ENCODE measurements at places on chromosomes 13 and 19.

- no peaks in the 10 kb centered on the region for H3K4me1 ChIP-seq
- DNase-seq, result no peak
- H3K36me3 ChIP-seq, result no peaks in the 10 kb centered on the region
- H3K27me3 ChIP-seq, result no peaks in the 10 kb centered on the region
- no peak overlapping the region for H3K4me3 ChIP-seq
Observed at GRCh38 chr13:33806470-33807248, 11.3 kb upstream of the RFC3 start.

GRCh38 chr19:18992696-18993095 is 40.6 kb downstream of the SUGP2 start:
- no peaks in the 10 kb centered on the region for H3K4me1 ChIP-seq
- no peaks in the 10 kb centered on the region for H3K36me3 ChIP-seq
- H3K27me3 ChIP-seq, result no peaks in the 10 kb centered on the region
- no peak overlapping the region for H3K4me3 ChIP-seq
- H3K27ac ChIP-seq, result no peak overlapping the region
- no peak for DNase-seq

- no peaks in the 10 kb centered on the region for H3K27me3 ChIP-seq
- DNase-seq, result no peak
- no peak overlapping the region for H3K4me3 ChIP-seq
- no peaks in the 10 kb centered on the region for H3K36me3 ChIP-seq
- H3K27ac ChIP-seq, result no peak overlapping the region
- no peaks in the 10 kb centered on the region for H3K4me1 ChIP-seq
Observed at GRCh38 chr13:93775507-93776108, 549.0 kb downstream of the GPC6 start.

- H3K27me3 ChIP-seq, result no peaks in the 10 kb centered on the region
- H3K4me3 ChIP-seq, result no peak overlapping the region
- no peaks in the 10 kb centered on the region for H3K36me3 ChIP-seq
Observed at GRCh38 chr19:40503320-40503695, 36.5 kb downstream of the SPTBN4 start.

- peaks cover 7% of the 10 kb centered on the region for H3K4me1 ChIP-seq
- H3K36me3 ChIP-seq, result no peaks in the 10 kb centered on the region
- no peak for DNase-seq
- H3K4me3 ChIP-seq, result peak overlapping the region; percentile 69
- H3K27me3 ChIP-seq, result no peaks in the 10 kb centered on the region
Observed at GRCh38 chr13:94550062-94550738, 45.8 kb downstream of the TGDS start.

- peak overlapping the region; percentile 9 for H3K27ac ChIP-seq
- no peaks in the 10 kb centered on the region for H3K27me3 ChIP-seq
- H3K36me3 ChIP-seq, result no peaks in the 10 kb centered on the region
- DNase-seq, result no peak
Observed at GRCh38 chr13:110298505-110299282, 8.3 kb downstream of the COL4A1 start.

DNA sequence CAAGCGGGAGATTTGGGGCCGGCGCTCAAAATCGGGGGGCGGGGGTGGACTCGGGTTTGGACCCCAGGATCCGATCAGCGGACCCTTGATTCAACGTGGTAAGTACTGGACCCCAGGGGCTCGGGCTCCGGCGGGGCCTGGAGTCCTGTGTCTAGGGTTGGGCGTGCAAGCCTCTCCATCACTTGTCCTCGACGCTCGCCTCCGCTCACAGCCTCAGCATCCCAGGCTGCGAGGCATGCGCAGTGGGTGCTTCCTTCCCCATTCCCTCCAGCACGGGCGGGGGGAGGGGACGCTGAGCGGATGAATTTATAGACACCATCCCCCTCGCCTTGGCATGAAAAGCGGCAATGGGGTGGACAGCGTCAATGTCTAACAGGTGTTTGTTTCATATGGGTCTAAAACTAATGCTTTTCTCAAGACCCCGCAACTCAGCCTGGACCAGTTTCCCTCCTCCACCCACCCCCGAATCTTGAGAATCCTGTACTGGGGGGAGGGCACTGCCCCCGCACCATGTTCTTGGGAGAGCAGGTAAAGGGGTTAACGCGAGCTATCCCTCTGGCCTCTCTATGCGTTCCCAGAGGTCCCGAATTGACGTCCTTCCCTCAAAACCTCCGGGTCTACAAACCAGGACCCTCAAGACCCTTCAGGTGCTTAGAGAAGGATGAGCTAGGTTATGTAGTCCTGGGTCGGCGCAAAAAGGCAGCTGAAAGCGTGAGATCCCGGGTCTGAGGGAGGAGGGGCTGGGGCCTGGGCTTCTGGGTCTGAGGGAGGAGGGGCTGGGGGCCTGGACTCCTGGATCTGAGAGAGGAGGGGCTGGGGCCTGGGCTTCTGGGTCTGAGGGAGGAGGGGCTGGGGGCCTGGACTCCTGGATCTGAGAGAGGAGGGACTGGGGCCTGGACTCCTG is 579 bp downstream of the CPT1C start:
- H3K36me3 ChIP-seq, result no peaks in the 10 kb centered on the region
- H3K4me1 ChIP-seq, result peaks cover 3% of the 10 kb centered on the region
- H3K27me3 ChIP-seq, result no peaks in the 10 kb centered on the region
- DNase-seq, result peak; percentile 80
- H3K4me3 ChIP-seq, result no peak overlapping the region
- peak overlapping the region; percentile 48 for H3K27ac ChIP-seq

DNA sequence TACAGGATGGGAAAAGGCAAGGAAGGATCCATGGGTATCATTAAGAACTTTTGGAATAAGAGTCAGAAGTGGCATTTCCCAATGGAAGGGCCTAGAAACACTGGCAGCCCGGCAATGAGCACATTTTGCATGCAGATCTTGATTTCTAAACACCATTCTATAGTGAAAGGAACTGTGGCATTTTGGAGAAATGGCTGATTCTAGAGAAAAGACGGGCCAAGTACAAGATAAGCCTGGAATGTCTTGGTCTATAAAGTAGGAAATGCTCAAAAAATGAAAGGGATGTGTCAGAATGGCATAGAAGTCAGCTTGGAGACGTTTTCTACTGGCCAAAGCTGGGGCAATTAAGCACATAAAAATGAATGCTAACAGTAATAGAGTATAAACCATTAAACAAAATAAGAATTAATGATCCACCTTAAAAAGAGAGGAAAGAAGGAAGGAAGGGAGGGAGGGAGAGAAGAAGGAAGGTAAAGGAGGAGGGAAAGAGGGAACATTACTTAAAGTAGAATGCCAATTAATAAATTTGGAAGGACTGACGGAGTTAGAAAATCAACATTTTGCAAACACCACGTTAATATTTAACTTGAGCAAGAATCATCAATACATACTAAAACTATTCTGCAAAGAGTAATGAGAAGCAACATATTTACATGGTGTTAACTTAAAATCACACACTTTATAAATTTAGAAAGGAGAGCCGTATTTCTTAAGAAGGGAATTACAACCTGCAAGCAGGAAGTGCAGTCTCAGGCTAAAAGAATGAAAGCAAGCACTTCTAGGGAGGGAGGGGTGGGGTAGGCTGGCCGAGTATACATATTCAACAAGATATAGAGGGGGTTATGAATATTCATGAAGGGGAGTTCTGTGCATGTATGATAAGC is 78.9 kb downstream of the ANKRD10 start:
- H3K27ac ChIP-seq, result no peak overlapping the region
- no peaks in the 10 kb centered on the region for H3K27me3 ChIP-seq
- no peak overlapping the region for H3K4me3 ChIP-seq

GRCh38 chr13:26623125-26623524 is 65.6 kb downstream of the WASF3 start:
- H3K27ac ChIP-seq, result no peak overlapping the region
- no peak for DNase-seq
- H3K27me3 ChIP-seq, result no peaks in the 10 kb centered on the region
- no peaks in the 10 kb centered on the region for H3K36me3 ChIP-seq
- H3K4me3 ChIP-seq, result no peak overlapping the region

DNA sequence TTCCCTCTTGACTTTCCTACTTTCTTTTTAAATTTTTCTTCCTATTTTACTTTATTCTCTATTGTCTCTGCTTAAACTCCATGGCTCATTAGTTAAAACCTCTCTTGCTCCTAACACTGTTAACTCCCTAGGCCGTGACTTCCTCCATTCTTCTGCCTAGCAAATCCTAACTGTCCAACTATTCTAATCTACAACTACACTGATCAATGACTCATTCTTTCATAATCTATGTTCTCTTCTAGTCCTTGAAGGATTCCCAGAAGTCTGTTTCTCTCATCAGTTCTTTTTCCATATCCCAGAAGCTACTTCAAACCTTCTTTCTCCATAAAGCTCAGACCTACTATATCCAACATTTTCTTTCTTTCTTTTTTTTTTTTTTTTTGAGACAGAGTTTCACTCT is 66.9 kb downstream of the MICU2 start:
- no peaks in the 10 kb centered on the region for H3K4me1 ChIP-seq
- H3K4me3 ChIP-seq, result no peak overlapping the region
- DNase-seq, result no peak

GRCh38 chr13:31747291-31747690 is 8.0 kb downstream of the RXFP2 start:
- DNase-seq, result no peak
- no peaks in the 10 kb centered on the region for H3K4me1 ChIP-seq
- no peak overlapping the region for H3K4me3 ChIP-seq
- no peak overlapping the region for H3K27ac ChIP-seq

DNA sequence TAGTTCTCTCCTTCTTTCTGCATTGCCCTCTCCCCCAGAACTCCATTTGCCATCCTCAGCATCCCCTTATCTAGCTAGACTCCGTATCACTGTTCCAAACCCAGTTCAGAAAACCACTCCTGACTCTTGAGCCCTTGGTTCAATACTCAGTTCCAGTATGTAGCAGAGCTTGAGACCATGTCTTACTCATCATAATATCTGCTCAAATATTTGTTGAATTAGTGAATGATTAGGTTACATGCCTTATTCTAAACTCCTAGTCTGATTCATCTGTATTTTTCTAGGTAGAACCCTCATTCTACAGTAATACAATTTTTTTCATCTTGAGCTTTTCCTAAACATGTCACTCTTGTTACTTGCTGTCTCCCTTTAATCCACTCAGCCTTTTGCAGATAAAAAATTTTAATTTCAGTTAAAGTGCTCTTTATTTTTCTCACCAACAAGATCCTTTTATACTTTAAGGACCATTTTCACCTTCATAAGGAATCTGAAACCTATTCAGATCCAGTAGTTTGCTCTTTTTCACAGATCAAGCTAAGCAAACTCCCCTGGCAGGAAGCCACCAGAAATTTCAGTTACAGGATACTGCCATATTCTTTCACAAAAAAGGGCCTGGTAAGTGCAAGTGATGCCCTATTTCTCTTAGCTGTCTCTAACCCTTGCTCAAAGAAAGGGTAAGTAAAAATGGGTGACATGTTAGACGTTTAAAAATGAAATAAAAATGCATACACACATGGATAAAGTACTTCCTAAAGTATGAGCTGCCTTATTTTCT is 23.1 kb upstream of the INTS6 start:
- H3K27ac ChIP-seq, result no peak overlapping the region
- H3K4me1 ChIP-seq, result peaks cover 19% of the 10 kb centered on the region
- DNase-seq, result no peak
- no peaks in the 10 kb centered on the region for H3K27me3 ChIP-seq

DNA sequence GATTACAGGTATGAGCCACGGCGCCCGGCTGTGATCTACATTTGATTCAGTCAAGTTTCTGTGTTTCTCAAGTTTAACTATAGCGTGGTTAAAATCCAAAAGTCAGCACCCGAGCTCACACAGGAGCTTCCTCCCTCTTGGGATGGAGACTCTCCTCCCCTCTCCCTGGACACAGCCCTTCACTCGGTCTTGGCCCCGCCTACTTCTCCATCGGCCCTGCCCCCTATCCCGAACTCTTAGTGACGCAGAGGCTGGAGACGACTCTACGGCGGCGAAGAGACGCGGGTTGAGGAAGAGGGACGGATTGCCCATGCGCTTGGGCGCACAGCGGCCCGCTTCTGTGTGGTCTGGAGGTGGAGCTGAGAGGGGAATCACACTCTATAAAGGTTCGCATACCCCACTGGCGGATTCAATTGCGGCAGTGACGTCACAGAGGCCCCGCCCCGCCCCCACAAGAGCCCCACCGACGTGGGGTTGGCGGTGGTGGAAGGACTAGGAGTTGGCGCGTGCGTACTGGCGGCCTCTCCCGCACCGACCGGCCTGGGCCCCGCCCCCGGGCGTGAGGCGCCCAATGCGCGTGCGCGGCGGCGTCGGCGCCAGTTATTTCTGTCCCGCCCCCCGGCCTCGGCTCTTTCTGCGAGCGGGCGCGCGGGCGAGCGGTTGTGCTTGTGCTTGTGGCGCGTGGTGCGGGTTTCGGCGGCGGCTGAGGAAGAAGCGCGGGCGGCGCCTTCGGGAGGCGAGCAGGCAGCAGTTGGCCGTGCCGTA is at the start of gene TRIM28:
TSS of gene TRIM28 (plus strand) at position 239 of the 765 bp plus-strand sequence. CDS start 694 bp downstream, outside the sequence.
- peaks cover 19% of the 10 kb centered on the region for H3K4me1 ChIP-seq
- peak; percentile 98 for DNase-seq
- H3K27ac ChIP-seq, result peak within 1 kb of the TSS; percentile 85
- peak within 1 kb of the TSS; percentile 96 for H3K4me3 ChIP-seq

GRCh38 chr19:16115301-16116039 is 3.8 kb downstream of the RAB8A start:
- DNase-seq, result no peak
- peaks cover 15% of the 10 kb centered on the region for H3K4me1 ChIP-seq
- no peak overlapping the region for H3K4me3 ChIP-seq
- no peaks in the 10 kb centered on the region for H3K27me3 ChIP-seq

GRCh38 chr13:110348309-110349105 is 41.4 kb downstream of the COL4A2 start:
- DNase-seq, result no peak
- no peaks in the 10 kb centered on the region for H3K36me3 ChIP-seq
- no peaks in the 10 kb centered on the region for H3K27me3 ChIP-seq
- no peak overlapping the region for H3K4me3 ChIP-seq
- H3K4me1 ChIP-seq, result no peaks in the 10 kb centered on the region

DNA sequence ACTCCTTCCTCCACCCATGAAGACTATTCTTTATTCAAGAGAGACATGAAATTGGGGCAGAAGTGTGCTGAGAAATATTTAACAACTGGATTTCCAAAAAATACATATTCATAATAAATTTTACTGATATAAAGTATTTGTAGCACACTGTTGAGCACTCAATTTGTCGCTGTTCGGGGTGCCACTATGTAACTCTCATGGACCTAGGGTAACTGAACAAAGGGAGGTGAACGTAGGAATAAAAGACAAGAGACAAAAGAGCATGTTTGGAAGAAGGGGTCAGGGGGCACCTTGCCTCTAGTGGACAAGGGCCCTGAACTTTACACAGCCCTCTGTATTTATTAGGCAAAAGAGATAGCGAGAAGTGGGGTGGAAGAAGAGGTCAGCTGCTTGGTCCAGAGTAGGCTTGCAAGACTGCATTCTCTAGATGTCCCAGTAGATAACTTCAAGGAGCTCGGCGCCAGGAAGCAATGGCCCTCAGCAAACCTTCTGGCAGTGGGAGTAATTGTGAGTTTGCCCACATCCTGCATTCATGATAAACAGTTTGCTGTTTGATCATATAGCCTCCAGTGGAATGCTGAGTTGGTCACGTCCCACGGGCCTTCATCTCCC is 4.5 kb upstream of the ZNF175 start:
- peaks cover 20% of the 10 kb centered on the region for H3K27me3 ChIP-seq
- no peaks in the 10 kb centered on the region for H3K36me3 ChIP-seq
- H3K4me3 ChIP-seq, result no peak overlapping the region
- DNase-seq, result no peak
- no peak overlapping the region for H3K27ac ChIP-seq

GRCh38 chr13:75558145-75558840 is 8.7 kb downstream of the UCHL3 start:
- no peaks in the 10 kb centered on the region for H3K27me3 ChIP-seq
- no peak overlapping the region for H3K4me3 ChIP-seq

Measured in adrenal gland (tissue), 19 donors.